ENCODE measurements at places on chromosomes 4 and X.

GRCh38 chr4:146073517-146073916, 102.0 kb upstream of the LSM6 start:
- no peak for DNase-seq

DNA sequence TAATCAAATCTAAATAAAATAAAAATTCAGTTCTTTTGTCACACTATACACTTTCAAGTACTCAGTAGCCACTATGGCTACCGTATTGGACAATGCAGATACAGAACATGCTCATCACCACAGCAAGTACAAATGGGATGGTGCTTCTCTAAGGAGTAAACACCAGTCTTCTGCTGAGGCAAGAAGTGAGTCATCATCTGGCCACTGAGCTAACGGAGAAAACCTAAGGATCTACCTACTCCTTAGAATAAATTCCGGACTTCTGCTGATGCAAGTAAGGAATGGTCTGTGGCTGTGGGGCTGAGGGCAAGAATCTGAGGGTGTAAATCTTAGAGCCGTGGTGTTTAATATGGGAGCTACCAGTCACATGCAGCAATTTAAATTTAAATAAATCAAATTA, 11.3 kb upstream of the RBMXL3 start:
- no peak for DNase-seq

GRCh38 chr4:187268940-187269339, 545.3 kb upstream of the FAT1 start:
- DNase-seq = no peak

- DNase-seq = no peak
Observed at GRCh38 chr4:26330186-26330787, 9.5 kb downstream of the RBPJ start.

- no peak for DNase-seq
Observed at GRCh38 chr4:80276931-80277330, 10.5 kb downstream of the FGF5 start.

DNA sequence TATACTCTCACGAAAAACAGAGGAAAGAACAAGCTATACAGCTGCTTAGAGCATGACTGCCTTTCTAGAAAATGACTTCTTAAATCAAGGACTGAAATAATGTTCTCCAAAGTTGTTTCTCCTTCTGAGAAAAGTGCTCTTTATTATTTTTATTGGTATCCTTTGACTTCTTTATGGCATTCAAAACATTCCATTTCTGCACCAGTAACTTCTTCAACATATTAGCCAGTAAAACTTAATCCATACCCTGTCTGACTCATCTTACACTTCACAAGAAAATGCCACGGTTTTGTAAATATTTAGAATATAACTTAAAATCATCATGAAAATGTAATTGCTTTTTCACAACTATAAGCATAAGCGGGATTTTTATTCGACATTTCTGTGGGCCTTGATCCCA, 180.4 kb downstream of the NR3C2 start:
- DNase-seq = no peak

- DNase-seq = no peak
Observed at GRCh38 chr4:189804894-189805293, 135.8 kb upstream of the FRG1 start.

DNA sequence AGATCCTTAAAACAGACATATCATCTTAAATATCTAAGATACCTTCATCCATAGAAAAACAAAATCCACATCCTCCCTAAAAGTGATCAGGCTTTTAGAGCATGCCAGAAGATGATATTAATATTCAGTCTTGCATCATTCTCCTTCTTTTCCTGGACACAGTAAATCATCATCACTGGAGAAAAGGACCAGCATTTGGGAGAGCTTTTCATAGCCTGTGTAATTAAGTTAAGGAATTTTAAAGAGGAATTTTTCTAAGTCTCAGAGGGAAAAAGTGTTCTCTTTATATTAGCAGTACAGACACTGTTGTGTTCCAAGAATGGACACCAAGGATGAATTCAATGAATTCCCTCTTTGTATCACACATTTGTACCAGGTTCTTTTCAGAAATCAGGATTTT, 696 bp downstream of the SCRG1 start:
- no peak for DNase-seq

- DNase-seq = no peak
Observed at GRCh38 chrX:31609130-31609529, 537.3 kb upstream of the FTHL17 start.

GRCh38 chr4:187019896-187020295, 296.2 kb upstream of the FAT1 start:
- no peak for DNase-seq

DNA sequence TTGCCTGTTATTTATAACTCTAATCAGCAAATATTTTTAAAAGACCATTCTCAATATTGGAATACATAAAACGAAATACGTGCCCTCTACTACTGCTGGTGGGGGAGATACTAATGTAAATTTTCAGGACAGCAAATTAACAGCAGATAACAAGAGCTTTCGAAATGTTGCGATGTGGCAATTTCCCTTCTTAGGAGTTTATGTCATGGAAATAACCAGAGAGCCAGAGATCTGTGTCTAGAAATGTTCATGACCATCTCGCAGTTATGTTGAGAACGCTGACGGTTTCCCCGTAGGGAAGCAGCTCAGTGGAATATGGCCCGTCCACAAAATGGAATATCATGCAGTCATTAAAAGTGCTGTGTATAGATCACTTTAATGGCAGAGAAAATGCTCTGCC, 238.4 kb upstream of the PSAPL1 start:
- no peak for DNase-seq

GRCh38 chrX:22060415-22061280, 28.5 kb downstream of the PHEX start:
- DNase-seq = no peak

DNA sequence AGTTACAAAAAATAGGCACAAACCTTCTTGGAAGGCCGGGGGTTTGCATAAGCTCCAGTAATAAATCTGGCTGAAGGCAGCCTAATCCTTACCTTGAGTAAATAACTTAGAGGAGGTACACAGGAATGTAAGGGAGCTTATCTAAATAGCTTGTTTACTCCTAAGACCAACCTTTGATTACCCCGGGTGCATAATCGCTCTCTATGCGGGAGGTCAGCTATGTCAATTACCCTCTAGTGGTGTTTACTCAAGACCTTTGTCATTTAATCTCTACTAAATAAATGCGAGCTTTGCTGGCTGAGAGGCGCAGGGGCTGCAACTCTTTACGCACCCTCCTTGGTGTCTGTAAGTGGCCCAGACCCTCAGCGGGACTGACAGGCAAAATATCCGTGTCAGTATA, 50.2 kb upstream of the MAP9 start:
- DNase-seq = no peak

- no peak for DNase-seq
Observed at GRCh38 chrX:74423289-74423998, 2.2 kb downstream of the SLC16A2 start.

DNA sequence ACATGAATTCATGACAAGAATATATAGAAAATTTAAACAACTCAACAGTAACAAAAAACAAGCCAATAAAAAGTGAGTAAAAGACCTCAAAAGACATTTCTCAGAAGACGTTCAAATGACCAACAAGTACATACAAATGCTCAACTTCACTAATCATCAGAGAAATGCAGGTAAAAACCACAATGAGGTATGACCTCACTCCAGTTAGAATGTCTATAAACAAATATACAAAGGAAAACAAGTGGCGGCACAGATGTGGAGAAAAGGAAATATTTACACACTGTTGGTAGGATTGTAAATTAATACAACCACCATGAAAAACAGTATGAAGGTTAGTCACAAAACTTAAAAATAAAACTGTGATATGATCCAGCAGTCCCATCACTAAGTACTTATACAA, 1033.1 kb downstream of the RAPGEF2 start:
- no peak for DNase-seq

DNA sequence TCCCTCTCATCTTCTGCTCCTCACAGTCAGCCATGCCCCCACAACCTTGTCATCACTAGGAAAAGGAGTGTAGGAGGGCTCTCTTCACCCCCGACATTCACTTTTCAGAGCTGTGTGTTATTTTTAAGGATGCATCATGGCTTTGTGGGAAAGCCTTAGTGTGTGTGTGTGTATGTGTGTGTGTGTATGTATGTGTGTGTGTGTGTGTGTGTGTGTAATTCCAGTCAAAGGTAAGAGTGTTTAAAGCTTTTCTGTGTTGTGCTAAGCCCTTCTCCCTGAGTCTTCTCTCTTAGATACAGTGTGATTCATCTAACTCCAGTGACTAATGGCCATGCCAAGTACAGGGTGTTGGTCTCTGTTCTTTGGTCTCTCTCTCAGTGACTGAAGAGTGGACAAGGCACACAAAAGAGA, 76.6 kb downstream of the CHIC2 start:
- no peak for DNase-seq

GRCh38 chr4:78926826-78927225, 12.4 kb downstream of the PAQR3 start:
- DNase-seq = no peak
